Amygdala (tissue), 56 donors: ENCODE measurements at places on chromosomes 5 and 9.

DNA sequence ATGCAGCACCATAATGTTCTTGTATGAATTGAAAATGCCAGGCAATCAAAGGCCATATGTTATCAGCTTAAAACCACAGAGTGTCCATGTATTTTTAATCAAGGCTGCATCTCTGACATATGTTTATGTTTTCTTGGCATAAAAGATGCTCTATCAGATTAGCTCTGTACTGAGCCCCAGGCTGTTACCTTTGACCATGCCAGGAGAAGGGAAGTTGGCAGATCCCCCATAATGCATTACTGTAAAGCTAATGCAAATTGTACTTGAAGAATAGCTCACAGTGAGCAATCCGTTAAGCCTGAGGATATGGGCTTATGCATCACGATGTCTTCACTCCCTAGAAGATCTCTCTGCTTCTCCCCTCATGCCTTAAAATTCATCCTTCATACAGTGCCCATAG, 414.4 kb downstream of the BRINP1 start:
- no peak for DNase-seq

- DNase-seq = peak; percentile 68
These were observed at the start of gene ABCA1 for GRCh38 chr9:104927912-104928740. Gene ABCA1 (minus strand): TSS chr9:104928155. CDS start chr9:104903679, 24,476 bp downstream.

DNA sequence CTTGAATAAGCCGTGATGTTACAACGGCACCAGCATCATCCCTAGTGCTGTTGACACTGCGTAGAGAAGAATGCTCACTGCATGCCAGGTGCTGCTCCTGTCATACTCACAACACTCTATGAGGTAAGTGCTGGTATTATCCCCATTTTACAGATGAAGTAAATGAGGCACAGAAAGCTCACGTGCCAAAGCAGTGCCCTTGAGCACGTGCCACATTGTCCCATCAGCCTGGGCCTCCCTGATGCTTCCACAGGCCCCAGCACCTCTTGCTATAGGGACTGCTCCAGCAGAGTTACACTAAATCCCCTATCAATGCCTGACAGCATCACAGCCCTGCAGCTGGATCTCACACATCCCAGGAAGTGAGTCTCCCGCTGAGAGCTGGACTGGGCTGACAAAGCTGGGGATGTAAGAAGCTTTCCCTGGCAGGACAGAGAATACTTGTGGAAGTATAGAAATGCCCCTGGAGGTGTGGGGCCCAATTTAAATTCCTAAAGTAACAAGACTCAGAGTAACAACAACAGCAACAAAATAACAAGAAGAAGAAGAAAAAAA, 216.1 kb downstream of the FSTL4 start:
- no peak for DNase-seq

- DNase-seq = no peak
These were observed 52.2 kb upstream of the UBTD2 start for GRCh38 chr5:172335721-172336120.

DNA sequence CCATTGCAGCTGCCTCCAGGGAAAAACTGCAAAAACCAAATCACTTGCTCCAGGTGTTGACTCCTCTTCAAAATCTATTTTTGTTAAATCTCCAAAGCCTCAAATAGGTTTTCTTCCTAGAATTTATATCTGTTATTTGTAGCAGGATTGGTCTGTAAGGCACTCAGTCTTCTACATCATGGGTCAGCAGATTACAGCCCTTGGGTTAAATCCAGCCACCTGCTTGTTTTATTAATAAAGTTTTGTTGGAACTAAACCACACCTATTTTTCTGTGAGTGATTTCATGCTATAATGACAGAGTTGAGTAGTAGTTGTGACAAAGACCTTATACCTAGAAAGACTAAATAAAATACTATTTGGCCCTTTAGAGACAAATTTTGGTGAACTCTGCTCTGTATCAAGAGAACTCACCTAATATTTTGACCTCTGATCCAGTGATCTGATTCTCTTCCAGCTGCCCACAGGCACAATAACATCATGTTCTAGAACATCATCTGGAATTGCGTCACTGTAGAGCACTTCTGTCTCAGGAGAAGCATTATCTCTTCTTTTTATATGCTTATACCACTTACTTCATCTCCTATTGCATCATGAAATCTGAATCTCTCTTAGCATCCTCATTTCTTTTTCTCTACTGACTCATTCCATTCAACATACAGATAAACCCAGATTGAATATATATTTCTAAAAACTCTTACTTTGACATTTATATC, 130.1 kb downstream of the RPS23 start:
- no peak for DNase-seq

- DNase-seq = no peak
These were observed 145.7 kb upstream of the COL5A1 start for GRCh38 chr9:134495881-134496412.

- DNase-seq = no peak
These were observed 406.0 kb downstream of the HINT1 start for GRCh38 chr5:130759061-130759460.

- DNase-seq = peak; percentile 74
These were observed 532 bp downstream of the DNAJC21 start for GRCh38 chr5:34929720-34930461.

DNA sequence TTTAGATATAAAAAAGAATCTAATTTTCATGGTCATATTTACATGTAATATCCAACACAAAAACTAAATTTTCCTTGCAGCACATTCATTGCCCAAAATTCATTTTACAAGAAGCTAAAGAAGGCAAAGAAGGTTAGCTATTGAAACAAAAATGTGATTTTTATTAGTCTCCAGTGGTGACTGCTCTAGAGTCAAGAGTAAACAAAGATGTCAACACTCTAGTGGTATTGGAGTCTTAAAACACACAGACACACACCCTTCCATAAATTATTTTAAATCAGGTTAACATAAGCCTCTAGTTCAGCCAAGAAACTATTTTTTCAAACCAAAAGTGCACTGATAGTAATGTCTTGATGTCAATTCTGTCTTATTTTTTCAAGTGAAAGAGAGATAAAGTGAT, 329.2 kb downstream of the ZNF608 start:
- DNase-seq = no peak

GRCh38 chr5:176897263-176897662, 1.9 kb downstream of the HK3 start:
- DNase-seq = no peak

- no peak for DNase-seq
These were observed 31.5 kb downstream of the CNTLN start for GRCh38 chr9:17166346-17166745.

DNA sequence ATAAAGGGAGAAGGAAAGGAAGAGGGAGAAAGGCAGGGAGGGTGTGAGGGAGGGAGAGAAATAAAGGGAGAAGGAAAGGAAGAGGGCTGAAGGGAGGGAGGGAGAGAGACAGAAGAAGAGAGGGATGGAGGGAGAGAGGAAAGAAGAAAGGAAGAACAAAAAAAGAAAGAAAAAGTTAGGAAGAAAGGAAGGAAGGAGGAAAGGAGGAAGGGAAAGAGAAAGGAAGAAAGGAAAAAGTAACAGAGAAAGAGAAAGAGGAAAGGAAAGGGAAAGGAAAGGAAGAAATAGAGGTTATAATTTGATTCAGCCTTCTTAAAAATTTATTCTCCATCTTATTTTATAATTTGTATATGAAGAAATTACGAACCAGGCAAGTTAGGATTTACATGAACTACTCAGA, 836.6 kb upstream of the C9orf72 start:
- no peak for DNase-seq

DNA sequence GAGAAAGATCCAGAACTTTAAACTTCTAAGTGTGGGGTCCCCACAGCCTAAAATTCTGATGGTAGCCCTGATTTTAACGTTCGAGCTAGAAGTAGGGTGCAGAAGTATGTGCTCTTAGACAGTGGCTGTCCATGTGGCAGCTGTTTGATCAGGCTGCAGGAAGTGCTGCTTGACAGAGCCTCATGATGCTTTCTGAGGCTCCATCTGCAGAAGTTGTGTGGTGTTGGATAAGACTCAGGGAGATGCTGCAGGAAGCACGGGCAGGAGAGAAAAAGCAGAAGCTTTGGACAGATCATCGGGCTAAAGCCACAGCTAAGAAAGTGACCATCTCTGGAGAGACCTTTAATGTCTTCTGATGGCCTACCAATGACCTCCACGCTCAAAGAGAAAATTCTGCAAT, 8.1 kb downstream of the MTMR12 start:
- no peak for DNase-seq

GRCh38 chr5:170885809-170886208, 24.0 kb downstream of the RANBP17 start:
- no peak for DNase-seq

- DNase-seq = no peak
These were observed 15.2 kb downstream of the CYSTM1 start for GRCh38 chr5:140189977-140190871.
